ENCODE measurements at places on chromosomes 12 and 14.

DNA sequence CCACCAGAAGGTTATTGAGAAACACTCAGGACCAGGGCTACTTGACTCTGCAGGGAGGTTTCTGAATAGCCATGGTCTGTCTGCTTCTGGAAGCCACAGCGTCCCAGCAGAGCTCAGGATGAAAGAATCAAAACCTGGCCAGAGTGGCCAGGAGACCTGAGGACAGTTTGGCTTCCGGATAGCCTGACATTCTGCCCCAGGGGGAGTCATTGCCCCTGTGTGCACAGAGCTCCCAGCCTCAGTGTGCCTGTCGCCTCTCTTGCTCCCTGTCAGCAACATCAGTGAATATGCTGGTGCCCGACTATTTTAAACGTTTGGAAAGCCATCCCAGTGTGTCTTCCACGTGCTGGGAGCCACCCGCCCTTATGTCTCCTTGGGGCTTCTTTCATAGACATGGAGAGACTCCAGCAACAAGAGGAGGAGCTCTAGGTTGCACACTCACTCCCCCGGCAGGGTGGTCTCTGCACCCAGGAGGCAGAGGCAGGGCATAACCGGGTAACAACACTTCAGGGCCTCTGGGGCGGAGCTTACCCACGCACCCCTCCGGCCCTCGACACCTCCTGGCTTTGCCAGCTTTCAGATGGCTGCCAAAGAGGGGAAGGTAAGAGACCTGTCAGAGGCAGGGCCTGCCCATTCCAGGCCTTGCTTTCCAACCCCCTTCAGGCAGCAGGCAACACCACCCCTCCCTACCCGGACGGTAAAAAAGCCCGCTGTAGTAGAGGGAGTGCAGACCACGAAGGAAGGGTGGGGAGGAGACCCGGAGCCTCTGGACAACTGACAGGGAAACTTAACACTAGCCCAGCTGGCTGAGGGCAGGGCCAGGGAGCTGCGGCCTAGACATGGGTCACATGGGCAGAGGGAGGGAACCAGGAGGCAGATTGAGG lies 19.0 kb upstream of the SLC6A12 start:
- no peak for DNase-seq

- DNase-seq: no peak
Observed at GRCh38 chr12:5514545-5514944, 82.6 kb downstream of the NTF3 start.

DNA sequence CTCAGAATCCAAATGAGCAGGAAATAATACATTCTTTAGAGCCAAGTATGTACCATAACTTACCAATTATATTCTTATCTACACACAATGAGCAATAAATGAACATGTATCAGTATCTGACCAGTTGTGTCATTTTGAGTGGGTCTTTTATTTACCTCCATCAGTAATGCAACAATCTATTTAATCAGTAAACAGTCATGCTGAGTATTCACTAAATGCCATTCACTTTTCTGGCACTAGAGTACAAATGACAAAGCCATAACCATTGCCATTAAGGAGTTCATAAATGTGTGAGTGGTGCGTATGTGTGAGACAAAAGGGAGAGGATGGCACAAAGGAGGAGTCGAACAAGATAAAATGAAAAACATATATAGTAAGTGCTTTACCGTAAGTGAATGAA lies 1.5 kb upstream of the STRAP start:
- DNase-seq: no peak

DNA sequence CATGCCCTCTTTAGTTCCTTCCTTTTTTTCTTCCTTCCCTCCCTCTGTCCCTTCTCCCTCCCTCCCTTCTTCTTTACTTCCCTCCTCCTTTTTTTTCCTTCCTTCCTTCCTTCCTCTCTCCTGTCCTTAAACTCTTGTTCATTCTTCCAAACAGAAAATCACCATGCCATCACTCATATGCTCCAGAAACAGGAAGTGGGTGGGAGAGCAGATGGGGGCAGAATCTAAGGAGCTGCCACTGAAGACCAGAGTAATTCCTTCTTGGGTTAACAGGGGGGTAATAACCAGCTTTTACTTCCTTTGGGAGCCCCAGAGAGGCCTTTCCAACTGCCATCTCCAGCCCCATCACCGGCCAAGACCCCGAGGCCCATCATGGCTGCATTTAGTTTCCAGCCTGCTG lies 51.2 kb downstream of the SVOP start:
- DNase-seq: no peak

DNA sequence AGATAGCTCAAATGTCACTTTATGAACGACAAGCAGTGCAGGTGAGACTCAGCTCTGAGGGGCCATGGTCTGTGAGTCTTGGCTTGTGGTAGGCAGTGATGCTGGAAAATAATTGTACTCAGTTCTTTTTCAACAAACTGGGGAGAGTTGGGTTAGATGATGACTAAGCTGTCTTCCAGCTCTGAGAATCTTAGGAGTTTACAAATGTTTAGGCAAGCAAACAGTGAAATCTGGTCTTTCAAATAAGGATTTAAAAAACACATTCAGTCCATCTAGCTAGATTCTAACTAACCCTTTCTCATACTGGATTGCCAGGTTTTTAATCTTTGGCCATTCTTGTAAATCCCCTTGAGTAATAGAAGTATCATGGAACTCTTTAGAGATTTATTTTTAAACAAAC lies 3.4 kb downstream of the PHC1 start:
- DNase-seq: no peak

All from stimulated activated CD4-positive, alpha-beta T cell treated with anti-CD3 and anti-CD28 coated beads, Interleukin-12 subunit alpha, Interleukin-12 subunit beta, amount 100 ng/mL, for 24 hours (primary cell).